ENCODE measurements at places on chromosomes 5 and 9.

GRCh38 chr9:120863833-120864232 lies 13.2 kb downstream of the PHF19 start:
- no peak for DNase-seq

DNA sequence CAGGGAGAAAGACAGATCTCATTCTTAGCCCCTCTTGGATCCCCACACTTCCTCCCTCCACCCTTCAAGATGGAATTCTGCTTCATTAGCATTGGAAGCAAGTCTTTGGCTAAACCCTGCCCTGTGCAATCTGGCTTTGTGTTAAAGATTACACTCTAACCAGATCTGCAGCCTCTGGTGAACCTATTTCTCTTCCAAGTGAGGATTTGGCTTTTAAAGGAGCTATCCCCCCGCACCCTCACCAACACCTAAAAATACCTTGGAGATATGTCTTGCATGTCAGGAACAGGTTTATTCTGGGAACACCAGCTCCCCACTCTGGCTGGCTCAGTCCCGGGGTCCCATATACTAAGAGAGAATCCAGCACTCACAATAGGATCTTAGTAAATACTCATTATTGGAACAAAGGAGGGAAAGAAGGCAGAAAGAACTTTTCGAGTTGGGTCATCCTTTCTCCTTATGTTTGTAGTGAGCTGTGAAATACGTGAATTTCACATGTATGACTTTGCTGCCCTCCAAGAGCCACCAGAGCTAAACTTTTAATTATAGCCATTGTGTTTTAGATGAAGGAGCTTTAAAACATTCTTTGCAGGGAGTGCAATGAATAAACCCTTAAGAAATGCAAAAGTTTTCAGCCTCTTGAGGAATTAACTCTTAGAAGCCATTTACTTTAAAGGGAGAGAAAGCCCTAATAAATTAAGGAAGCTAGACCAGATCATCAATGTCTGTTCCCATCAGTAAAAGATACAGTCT lies 53.7 kb upstream of the HRH2 start:
- DNase-seq: no peak

GRCh38 chr9:107534510-107535078 lies 45.0 kb upstream of the KLF4 start:
- DNase-seq: no peak

GRCh38 chr9:88501086-88501485 lies 33.9 kb upstream of the NXNL2 start:
- no peak for DNase-seq

DNA sequence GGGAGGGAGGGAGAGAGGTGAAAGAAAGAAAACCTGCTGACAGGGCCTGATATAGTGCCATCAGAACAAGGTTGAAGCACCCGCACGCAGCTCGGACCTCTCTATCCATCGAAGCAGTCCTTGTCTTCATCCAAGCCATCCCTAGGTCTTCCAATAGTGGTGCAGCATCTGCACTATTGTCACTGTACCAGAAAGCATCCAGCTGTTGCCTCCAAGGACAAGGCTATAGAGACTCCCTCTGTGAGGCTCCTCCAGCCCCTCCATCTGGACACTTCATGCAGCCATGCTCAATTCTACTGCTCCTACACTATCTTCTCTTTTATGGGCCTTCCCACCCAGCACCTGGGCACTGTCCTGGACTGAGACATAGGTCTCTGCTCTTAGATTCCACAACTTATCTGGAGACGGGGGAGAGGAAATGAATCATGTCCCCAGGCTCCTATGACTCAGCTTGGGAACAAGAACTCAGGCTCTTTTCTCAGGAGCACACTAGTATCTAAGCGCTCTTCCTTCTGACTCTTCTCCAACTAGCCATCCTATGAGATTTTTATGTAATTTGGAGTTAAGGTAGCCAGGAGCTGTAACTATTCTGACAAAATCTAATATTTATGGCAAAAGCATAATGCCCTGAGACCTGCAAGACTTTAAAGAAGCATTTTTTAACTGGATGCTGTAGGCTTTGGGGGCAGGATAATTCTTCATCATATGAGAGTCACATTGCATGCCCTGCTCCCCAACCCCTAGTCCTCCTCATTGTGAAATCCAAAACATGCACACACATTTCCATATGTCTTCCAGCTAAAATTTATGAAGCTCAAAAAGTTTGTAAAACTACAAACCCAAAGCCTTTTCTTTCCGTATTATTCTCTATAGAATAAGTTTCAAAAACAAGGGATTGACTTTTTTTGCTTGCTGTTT lies 446.8 kb downstream of the CCDC171 start:
- DNase-seq: no peak

GRCh38 chr5:35820735-35821134 lies 36.0 kb upstream of the IL7R start:
- no peak for DNase-seq

DNA sequence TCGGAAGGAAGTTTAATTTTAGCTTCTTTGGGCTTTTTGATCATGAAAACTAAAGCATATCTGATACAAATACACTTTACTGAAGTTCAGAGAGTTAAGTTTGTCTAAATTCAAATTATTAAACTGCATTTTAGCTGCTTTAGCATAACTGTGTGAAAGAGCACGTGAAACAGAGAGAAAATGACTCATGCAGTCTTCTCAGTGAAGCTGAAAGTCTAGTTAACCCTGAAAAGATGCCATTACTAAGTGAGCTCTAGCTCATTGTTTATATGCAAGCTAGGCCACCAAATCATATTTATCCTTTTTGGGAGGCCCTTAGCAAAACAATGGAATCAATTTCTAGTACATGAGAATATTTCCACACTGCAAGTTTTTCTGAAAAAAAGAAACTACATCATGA lies 27.6 kb downstream of the TPD52L3 start:
- no peak for DNase-seq

DNA sequence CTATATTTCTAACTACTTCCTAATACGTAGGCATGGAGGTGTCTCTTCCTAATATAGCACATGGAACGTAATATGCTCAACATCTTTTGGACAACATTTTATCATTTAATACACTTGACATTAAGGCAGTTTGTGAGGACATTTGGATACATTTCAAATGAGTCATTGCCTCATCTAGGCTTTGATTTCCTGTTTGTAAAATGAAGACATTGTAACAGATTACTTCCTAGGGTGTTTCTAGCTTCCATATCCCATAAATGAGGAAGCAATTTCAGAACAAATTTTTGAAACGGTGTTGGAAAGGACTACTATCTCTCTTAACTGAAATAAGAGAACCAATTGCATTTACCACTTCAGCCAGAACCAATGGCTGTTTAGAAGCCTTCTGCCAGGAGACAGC lies 38.7 kb downstream of the SLC28A3 start:
- DNase-seq: no peak

DNA sequence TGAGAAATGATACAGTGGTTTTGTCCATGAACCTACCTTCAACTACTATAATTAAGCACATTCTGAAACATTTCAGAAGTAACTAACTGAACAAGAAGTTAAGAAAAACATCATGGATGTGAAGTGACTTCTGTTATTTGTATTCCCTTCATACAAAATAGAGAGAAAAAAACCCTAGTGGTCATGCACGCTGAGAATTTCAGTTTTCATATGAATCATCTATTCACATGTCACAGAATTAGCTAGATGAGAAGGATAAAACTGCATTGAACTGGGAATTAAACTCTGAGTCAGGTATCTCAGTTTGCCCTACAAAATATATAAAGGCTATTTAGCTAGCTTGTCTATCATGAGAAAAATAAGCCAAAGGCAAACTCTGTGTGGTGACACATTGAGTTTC lies 451.8 kb upstream of the FTMT start:
- no peak for DNase-seq

GRCh38 chr5:74833537-74834266 lies 32.5 kb downstream of the FAM169A start:
- DNase-seq: no peak

GRCh38 chr9:109972026-109972882 lies 192.3 kb downstream of the PALM2AKAP2 start:
- DNase-seq: no peak

DNA sequence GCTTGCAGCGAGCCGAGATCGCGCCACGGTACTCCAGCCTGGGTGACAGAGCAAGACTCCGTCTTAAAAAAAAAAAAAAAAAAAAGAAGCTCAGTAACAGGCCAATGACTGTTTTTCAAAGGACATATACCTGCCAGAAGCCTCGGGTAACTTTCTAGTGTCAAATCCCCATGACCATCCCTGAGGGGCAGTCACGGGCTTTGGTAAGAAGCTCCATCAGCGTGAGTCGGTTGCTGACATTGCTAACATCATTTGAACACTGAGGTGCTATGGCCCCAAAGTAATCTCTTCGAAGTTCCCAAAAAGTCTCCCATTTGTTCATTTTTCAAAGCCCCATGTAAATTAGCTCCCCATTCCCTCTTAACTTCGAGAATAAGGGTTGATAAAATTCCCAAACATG lies 11.6 kb downstream of the NAIP start:
- no peak for DNase-seq

- DNase-seq: peak; percentile 74
These were observed at the start of gene ABLIM3 for GRCh38 chr5:149141224-149141956. ABLIM3 (plus strand) TSS chr5:149141493; CDS start chr5:149142096, 603 bp downstream.

- no peak for DNase-seq
These were observed 1295.6 kb upstream of the CDH6 start for GRCh38 chr5:29897916-29898315.

DNA sequence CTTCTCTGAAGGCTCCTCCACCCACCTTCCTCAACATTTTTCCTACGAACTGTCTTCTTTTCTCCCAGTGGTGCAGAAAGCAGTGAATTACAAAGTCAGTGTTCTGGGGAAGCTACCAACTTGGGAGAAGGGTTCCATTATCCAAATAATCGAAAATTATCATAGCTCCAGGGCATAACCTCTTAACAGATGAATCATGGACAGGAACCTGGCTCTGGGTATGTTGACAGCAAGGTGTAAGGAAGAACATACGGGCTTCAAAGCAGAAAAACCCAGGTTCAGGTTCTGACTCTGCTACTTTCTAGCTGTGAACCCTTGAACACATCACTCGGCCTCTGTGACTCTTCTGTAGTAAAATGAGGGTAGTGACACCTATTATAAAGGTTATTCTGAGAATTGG lies 351.3 kb downstream of the ENC1 start:
- no peak for DNase-seq

GRCh38 chr5:86461169-86461956 lies 156.4 kb upstream of the COX7C start:
- DNase-seq: no peak

GRCh38 chr5:149445739-149446369 lies 66.8 kb upstream of the IL17B start:
- no peak for DNase-seq

DNA sequence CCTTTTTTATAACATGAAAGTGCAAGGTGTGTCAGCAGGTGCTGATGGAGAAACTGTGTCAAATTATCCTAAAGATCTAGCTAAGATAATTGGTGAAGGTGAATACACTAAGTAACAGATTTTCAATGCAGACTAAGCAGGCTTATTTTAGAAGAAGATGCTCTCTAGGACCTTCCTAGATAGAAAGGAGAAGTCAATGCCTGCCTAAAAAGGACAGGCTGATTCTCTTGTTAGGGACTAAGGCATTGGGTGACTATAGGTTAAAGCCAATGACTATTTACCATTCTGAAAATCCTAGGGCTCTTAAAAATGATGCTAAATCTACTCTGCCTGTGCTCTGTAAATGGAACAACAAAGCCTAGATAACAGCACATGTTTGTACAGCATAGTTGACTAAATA lies 1682.4 kb downstream of the MAT2B start:
- no peak for DNase-seq

DNA sequence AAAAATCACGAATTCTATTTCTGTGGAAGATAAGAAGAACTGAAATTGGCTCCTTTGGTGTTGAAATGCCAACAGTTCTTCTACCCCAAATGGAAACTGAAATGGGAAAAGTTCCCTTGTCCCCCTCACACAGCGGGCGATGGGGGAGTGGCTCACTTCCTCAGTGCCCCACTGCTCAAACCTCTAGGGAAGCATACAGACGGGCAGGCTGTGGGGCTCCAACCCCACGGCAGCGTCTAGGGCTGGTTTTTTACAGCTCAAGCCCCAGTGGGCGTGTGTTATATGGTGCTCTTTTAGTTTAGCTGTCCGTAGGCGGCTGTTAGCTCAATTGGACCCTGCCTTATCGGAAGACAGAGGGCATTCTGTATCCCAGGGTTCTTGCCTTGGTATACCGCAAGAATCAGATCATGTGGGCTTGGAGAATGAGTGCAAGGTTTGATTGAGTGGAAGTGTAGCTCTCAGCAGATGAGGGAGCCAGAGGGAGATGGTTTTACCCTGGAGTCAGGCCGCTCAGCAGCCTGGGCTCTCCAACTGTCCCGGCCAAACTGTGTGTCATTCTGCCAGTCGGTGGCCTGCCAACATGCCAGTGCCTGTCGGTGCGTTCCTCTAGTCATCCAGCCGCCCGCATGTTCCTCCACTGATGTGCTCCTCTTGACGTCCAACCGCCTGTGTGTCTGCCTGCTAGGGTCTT lies 166.3 kb upstream of the ZNF608 start:
- DNase-seq: no peak

GRCh38 chr9:77975806-77976205 lies 55.8 kb downstream of the GNAQ start:
- no peak for DNase-seq

GRCh38 chr9:4344946-4345345 lies 45.1 kb upstream of the GLIS3 start:
- DNase-seq: no peak

DNA sequence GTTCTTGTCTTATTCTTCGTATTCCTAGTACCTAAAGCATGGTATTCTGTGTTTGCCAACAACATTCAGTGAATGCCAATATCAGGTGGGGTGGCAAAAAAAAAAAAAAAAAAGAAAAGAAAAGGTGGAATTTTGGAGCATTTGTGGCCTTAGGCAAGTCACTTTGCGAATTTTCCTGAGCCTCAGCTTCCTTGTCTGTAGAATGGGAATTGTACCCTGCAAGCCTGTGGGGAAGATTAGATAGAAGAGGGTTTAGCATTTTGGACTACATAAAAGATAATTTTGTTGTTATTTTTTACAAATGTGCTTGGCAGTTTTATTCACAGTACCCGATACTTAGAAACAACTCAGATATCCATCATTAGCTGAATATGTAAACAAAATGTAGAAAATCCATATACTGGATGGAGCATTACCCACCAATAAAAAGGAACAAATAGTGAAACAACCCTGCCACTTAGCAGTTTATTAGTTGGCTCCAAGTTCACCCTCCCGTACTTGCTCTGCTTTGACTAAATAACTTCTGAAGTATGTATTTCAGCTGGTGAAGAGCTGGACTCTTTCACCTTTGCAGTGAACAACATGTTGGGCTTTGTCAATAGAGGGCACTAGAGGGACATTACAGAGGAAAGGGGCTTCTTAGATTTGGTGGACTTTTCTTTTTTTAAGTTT lies 13.6 kb downstream of the UBE2D2 start:
- DNase-seq: no peak

GRCh38 chr5:82416512-82416911 lies 138.4 kb upstream of the RPS23 start:
- no peak for DNase-seq

- DNase-seq: peak; percentile 51
These were observed 101.6 kb upstream of the SSBP2 start for GRCh38 chr5:81852291-81853029.
